ENCODE measurements at places on chromosomes 1 and 21.

DNA sequence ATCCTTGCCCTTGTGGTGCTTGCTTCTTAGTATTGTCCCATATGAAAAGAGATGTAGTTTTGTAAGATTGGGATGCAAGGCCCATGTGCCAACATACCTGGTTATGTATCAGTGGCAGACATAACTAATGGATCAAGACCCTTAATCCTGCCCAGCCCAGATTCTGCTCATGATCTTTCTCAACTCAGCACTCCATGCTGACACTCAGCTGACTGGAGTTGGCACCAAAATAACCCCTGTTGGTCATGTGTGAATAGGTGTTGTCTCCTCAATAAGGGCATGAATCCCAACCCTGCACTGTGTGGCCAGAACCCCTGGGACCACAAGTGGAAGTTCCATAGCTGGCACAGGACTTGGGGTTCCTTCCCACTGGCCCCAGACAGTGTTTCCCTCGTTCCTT, 13.9 kb upstream of the CNR2 start:
- DNase-seq, result no peak

DNA sequence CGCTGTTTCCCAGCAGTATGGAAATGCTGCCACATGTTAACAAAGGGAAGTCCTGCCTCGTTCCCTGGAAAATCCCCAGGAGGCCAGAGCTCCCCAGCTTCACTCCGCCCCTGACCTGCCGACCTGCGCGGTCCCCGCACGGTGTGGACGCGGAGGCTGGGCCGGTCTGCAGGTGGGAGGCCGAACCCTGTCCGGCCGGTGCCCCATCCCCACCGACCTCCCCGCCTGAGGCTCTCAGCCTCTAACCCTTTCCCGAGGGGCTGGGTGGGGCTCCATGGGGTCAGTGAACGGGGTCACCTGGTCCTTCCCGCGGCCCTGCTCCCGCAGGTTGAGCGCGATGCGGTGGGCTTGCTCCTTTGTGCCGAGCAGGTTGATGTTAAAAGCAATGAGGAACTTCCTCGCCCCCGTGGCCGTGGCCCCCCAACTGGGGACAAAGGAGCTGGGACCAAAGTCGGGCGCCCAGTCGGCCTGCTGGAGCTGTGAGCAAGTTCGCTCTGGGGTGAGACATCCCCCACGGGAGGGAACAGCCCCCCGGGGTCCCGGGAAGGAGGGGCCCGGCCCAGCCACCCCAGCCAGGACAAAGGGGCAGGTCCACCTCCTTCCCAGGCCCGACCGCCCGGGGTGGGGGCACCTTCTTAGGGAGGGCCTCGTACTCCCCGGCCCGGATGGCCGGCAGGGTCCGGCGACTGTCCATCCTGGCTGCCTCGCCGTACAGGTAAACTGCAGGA, 4.0 kb downstream of the FTCD start:
- no peak for DNase-seq

- DNase-seq, result no peak
Measured at GRCh38 chr1:115113766-115114165, 24.5 kb upstream of the TSPAN2 start.

- DNase-seq, result no peak
Measured at GRCh38 chr1:162107911-162108310, 38.4 kb downstream of the NOS1AP start.

GRCh38 chr21:36981977-36982700, 15.7 kb upstream of the HLCS start:
- DNase-seq, result no peak

- no peak for DNase-seq
Measured at GRCh38 chr1:222897527-222898190, 82.8 kb downstream of the DISP1 start.

GRCh38 chr1:234901491-234902049, 227.1 kb downstream of the TOMM20 start:
- no peak for DNase-seq

- no peak for DNase-seq
Measured at GRCh38 chr21:38032082-38032801, 116.0 kb upstream of the KCNJ6 start.

DNA sequence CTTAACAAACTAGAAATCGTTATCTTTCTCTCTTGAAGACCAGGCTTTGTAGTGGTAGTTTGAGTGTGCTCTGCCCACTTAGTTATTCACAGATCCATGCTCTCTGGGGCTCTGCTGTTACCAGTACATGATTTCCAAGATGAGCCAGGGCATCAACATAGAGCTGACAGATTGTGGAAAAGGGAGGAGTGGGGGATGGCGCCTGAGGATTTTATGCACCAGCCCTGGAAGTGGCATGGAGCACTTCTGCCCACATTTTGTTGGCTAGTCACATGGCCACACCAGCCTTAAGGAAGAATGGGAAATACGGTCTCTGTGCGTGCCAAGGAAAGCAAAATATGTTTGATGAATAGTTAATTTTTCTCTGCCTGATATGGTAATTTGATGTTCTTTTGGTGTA, 18.2 kb downstream of the TSNAX start:
- DNase-seq, result no peak

DNA sequence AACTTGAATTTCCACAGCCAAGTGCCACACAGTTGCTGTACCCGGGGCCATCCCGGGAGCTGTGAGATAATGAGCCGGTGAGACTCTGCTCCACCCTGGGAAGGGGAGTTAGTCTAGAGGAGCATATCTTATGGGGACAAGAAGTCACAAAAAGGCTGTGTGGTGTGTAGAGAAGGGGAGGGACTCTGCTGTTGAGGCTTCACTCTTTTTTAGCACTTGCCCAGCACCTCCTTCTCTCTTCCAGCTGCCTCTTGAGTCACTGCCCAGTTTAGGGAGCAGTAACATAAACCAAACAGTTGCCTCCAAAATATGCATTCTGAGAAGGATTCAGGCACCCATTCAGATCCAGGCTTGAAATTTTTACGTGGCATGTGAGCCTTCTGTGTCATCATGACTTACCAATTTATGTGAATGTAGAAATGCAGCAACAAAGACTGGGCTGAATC, 744 bp upstream of the WDR26 start:
- no peak for DNase-seq

DNA sequence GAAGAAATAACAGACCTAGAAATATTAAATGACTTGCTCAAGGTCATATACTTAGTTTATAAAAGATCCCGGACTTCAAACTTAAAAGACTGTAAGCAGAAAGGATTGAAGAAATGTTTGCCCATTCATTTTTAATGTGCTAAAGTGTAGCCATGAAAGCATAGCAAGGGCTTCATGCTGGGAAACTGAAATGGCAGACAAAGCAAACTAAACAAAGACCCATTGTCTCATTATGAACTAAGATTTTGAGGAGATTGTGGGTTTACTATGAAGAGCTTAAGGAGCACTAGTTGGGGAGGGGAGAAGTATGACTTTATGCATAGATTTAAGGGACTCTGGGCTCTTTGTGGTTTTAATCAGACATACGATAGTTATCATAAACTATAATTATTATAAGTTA, 26.3 kb downstream of the ADAMTS1 start:
- DNase-seq, result no peak

GRCh38 chr1:212608959-212609700, 569 bp downstream of the ATF3 start:
- DNase-seq, result peak; percentile 40

GRCh38 chr1:93448292-93448982, 519 bp downstream of the FNBP1L start:
- DNase-seq, result peak; percentile 46

DNA sequence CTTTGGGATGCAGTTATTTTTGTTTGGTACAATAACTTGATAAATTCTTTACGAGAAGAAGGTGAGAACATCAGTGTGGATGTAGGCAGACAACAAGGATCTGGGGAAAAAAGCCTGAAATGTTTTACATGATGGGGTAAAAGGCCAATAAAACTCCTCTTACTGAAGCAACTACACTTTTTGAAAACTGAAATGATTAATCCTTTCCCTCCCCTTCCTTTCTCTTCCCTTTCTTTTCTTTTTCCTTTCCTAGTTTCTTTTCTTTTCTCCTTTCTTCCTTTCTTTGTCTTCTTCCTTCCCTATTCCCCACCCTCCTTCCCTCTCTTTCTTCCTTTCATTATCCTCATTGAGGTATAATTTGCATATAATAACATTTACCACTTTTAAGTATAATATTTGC, 24.6 kb downstream of the F5 start:
- no peak for DNase-seq

DNA sequence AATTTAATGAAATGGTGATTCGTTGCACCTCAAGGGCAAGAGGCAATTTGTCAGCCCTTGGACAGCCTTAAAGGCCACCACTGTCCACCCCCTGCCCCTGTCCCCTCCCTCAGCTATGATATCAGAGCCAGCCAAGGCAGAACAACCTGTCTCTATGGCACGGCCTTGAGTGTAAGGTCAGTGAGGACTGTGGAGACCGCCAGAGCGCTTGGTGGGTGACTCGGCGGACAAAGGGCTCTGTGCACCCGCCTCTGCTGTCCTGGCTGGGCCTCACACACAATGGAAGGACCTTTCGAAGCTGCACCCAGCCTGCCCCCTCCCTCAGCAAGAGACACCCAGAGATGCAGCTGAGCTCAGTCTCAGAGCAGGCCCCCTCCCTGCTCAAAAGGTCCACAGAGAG, 50.6 kb downstream of the SDC3 start:
- DNase-seq, result no peak

DNA sequence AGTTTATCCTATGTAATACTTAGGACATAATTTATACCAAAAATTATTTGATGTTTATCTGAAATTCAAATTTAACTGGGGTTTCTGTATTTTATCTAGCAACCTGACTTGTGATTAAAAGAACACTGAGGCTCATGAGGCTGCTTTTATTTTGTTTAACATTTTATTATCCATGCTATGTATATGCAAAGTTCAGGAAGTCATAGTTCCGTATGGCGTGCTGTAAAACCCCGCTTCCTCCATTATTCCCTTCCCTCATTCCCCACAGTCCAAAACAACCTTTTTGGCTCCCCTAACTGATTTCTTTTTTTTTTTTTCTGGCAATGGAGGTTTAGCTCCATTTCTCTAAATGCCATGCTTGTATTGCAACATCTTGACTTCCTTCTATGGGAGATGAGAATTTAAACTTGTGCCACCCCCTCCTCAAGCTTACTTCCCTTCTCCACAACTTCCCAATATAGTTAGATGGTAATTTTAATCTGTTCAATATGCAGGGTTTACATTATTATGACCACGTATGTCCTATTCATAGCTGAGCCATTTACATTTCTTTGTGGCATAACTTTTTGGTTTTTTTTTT, 138.0 kb upstream of the DNAH14 start:
- no peak for DNase-seq

DNA sequence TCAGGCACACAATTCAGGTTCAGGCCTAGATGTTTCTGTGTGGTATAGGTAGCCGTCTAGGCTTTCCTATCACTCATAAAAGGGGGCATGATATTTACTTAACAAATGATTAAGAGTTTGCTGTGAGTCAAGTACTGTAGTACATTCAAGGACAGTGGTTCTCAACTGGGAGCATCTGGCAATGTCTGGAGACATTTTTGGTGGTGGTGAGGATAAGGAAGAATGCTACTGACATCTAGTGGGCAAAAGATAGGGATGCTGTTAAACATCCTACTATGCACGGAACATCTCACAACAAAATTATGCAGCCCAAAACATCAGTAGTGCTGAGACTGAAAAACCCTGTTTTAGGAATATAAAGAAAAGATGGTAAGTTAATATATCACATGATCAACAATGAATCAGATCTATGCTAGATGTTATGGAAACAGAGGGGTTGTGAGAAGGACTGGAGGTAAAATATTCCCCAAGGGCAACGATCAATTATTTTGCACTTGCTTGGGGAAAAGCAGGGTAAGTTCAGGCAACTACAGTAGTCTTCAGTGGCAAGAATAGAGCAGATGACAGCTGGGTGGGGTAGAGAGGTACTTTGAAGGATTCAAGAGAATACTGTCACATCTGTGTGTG, 4.9 kb downstream of the DNTTIP2 start:
- no peak for DNase-seq

- no peak for DNase-seq
Measured at GRCh38 chr1:160076295-160076694, 5.0 kb upstream of the KCNJ9 start.

DNA sequence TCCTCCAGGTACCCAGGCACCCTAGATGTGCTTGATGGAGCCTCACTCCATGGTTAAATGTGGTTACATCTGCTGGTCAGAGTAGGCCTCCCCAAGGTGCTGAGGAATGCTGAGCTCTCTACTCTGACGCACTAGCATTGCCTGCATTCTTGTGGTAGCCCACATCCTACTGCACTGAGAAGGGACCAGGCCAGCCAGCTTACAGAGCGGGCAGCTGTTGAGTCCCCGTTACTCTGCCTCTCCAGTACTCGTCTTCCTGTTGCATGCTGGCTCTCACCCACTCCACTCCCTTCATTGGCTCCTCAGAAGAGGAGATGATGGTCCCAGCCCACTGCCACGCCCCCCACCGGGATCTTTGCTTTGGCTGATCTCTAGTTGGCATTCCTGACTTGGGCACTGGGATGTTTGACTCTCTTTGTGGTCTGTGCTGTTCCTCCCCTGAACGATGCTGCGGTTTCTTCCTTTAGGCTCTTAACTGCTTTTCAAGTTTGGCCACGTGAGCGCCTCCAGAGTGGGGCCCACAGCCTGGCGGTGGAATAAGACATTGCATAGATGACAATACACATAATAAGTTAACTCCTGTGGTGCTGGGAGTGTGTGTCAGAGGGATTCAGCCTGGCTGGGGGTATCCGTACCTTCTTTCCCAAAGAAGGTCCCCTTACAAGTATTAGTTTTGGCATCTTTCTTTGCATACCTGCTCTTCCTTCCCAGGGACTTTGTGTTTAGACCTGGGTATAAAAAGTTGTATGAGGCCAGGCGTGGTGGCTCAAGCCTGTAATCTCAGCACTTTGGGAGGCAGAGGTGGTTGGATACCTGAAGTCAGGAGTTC, 18.6 kb downstream of the AZIN2 start:
- DNase-seq, result peak; percentile 66

DNA sequence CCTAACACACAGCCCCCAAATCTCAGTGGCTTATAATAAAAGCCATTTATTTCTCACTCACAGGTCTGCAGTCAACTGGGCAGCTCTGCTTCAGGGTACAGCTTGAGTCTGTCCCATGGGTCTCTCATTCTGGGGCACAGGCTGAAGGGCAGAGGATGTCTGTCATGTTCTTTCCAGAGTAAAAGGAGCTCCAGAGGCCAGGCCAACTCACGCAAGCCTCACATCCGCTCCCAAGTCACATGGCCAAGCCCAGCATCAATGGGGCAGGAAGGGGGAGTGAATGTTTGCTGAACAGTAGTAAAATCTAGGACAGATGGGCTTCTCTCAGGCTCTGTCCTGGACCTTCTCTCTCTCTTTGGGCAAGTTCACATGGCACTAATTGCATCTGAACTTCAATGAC, 7.1 kb upstream of the SSBP3 start:
- DNase-seq, result no peak

DNA sequence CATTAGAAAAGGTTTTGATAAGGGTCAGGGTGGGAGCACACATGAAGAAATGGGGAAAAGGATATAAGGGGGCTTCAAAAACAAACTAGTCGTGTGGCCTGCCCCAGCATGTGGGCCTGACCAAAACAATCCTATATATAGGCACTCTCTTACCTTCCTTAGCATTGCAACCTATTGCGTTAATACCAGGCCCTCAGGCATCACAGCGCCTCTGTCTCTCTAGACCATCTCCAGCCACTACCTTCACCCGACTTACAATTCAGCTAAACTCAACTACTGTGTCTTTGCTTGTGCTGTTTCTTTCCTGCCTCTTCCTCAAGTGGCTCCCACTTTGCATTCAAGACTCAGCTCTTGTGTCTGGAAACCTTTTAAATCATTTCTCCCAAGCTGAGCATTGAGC, 47.0 kb upstream of the GJA5 start:
- no peak for DNase-seq
